ENCODE measurements at places on chromosomes 5 and 9.

DNA sequence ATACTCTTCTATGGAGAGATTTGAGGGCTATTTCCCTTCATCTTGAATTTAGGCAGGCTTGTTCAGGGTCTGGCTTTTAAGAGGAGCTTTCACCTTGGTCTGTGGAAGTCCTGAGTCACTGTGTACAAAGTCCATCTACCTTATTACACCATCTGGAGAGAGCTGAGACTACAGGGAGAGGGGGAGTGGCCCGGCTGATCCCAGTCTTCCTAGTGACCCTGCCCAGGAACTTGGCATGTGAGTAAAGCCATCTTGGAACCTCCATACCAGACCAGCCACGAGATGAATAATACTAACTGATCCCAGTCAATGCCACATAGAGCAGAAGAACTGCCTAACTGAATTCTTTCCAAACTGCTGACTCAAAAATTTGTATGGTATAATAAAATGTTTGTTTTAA is 8.4 kb upstream of the IL6ST start:
- no peak for DNase-seq

- DNase-seq: peak; percentile 22
Observed at GRCh38 chr9:95626885-95627558, 110.3 kb upstream of the PTCH1 start.

GRCh38 chr9:2027543-2028160 is 12.5 kb downstream of the SMARCA2 start:
- DNase-seq: no peak

GRCh38 chr9:114433086-114433485 is 45.3 kb upstream of the AKNA start:
- no peak for DNase-seq

DNA sequence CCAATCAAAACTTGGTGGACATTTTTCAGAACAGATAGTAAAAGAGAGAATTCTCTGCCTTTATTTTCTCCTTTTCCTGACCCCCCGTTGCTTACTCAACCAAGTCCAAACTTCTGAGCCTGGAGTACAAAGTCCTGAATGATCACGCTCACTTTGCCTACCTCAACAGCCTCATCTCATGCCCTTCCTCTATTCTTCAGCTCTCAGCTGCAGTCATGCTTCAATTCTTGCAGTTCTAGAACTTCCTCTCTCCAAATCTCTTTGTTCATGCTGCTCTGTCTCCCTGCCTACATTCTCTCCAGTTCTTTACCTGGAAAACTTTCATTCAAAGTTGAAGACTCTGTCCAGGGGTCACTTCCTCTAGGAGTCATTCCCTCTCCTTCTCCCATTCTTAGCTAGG is 398.5 kb upstream of the SLC24A2 start:
- no peak for DNase-seq

DNA sequence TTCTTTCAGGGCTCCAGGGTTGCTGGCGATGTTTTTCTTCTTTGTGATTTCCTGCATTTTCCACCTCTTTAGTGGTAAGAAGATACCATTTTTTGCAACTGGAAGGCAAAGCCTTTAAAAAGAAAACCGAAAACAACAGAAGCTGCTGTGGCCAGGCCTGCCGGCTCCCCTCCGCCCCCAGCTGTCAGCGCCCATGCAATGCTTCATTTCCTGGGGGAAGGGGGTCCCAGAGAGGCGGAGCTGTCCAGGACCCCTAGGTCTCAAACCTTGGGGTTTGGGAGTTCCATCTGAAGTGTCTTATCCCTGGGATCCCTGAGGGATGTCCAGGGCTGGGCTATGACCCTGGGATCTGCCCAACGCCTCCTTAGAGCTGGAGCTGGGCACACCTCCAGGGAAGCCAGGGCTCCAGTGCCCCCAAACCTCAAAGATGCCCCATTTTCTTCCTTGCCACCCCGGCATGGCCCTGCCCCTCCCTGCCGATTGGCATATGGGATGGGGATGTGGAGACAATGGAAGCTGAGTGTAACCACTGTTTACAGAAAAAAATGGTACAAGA is 257.2 kb upstream of the MVB12B start:
- no peak for DNase-seq

All from activated CD8-positive, alpha-beta T cell treated with anti-CD3 and anti-CD28 coated beads, Interleukin-2, amount 10 ng/mL, durations not matched to agents 7 days and 5 days (primary cell).